ENCODE measurements at places on chromosomes 11 and 22.

- no peak for DNase-seq
These were observed 44.9 kb downstream of the C11orf58 start for GRCh38 chr11:16783321-16783801.

DNA sequence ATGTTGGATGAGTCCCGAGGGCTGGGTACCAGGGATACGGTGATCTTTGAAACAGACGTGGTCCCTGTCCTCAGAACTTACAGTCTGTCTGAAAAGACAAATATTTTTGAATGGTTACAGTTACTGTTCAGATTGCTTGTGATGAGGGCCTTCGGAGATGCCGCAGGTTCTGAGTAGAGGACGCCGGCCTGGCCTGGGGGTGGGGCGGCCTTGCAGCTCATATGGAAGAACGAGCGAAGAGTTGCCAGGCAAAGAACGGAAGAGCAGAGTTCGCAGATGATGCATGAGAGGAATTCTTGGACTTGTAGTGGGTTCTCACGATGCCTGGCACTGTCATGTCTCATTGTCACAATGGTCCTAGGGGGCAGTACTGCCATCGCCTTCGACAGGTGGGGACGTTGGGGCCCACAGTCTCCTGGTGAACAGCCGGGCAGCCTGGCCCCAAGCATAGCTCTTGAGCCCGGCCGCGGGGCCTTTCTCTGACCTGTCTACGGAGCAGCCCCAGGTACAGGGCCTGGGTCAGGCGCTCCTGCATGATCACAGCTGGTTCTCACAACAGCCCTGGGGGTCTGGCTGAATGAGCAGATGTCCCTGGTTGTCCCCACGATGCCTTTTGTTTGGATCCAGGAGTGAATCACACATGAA is 60.9 kb upstream of the PARVG start:
- DNase-seq = no peak

DNA sequence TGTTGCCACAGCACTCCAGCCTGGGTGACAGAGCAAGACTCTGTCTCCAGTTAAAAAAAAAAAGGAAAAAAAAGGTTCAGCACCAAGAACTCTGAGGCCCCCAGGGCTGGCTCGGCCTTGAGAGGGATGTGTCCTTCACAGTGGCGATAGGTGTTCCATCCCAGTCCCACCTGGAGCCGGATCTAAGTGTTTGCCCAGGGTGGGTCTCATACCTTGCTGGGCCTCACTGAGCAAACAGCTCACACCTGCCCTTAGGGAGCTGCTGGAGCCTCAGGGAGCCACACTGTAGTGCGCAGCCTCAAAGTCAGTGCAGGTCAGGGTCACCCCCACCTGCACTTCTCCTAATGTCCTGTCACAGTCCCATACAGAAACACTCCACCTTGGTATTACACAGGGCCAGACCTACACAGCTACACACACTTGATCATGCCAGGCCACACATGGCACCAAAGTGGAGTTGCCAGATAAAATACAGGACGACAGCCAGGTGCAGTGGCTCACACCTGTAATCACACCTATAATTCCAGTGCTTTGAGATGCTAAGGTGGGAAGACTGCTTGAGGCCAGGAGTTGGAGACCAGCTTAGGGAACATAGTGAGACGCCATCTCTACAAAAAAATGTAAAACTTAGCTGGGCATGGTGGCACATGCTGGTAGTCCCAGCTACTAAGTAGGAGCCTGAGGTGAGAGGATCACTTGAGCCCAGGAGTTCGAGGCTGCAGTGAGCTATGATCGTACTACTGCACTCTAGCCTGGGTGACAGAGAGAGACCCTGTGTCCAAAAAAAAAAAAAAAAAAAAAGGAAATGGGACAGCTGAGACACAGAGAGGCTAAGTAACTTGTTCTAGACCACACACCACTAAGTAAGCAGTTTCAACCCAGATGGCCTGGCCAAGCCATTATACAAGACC is 7.3 kb downstream of the STARD10 start:
- no peak for DNase-seq

GRCh38 chr11:67648140-67648795 is 2.3 kb downstream of the ACY3 start:
- no peak for DNase-seq

- no peak for DNase-seq
These were observed 104.0 kb downstream of the APOL5 start for GRCh38 chr22:35821654-35822053.
